Esophagus muscularis mucosa (tissue), 4 donors: ENCODE measurements at places on chromosomes 3 and 15.

GRCh38 chr15:80709542-80709941 is 14.4 kb downstream of the ABHD17C start:
- no peak for DNase-seq

GRCh38 chr3:110859993-110860392 is 211.6 kb upstream of the NECTIN3 start:
- no peak for DNase-seq

- no peak for DNase-seq
Measured at GRCh38 chr3:9201955-9202354, 47.5 kb downstream of the SRGAP3 start.

GRCh38 chr3:51716805-51717204 is 9.9 kb downstream of the GRM2 start:
- DNase-seq: no peak

DNA sequence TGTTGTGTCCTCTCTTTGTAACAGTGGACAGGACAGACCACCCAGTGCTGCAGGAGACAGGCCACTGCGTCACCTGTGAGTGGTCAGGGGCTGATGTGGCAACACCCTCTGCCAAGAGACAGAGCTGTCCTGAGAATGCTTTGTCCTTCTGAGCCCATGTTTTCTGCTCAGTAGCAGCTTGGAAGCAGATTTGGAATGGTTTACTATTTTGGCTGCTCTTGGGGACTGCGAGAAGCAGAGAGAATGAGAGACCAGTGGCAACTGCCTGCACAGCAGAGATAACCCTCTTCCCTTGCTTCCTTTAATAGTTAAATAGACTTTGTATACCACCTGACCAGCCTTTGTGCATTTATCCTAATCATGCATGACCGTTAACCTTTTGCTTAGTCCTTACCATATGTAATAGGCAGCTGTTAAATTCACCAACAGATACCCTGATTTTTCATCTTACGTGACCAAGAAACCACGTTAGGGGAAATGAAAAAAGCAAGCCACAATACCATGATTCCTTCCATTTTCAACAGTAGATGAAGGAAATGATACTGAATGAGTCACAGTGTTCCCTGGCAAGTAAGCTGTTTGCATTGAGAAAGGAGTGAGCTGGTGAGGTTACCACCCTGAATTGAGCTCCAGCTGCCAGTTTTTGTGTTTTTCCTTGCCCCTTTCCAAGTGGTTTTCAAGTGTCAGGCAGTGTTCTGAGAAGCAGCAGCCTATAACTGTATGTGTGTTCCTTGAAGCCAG is 35.5 kb downstream of the B3GALNT1 start:
- DNase-seq: no peak

- DNase-seq: no peak
Measured at GRCh38 chr15:28868744-28869345, 16.9 kb upstream of the APBA2 start.

- no peak for DNase-seq
Measured at GRCh38 chr15:73993211-73993994, 1.1 kb upstream of the PML start.

DNA sequence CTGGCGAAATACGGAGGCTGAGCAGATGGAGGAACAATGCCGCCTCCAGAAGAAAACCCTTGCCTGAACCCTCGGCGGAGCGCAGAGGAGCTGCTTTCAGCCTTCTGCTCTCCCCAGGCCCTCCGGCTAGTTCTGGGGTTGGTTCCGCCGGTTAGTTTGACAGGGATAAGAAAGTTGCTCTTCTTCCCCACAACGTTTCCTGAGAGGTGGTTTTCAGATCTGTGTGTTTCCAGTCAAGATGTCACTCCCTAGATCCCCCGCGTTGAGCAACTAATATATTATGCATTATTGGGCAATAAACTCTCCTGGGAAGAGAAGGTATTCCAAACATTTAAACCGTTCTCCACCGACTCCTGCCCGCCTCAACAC is 551 bp downstream of the NLGN1 start:
- no peak for DNase-seq

DNA sequence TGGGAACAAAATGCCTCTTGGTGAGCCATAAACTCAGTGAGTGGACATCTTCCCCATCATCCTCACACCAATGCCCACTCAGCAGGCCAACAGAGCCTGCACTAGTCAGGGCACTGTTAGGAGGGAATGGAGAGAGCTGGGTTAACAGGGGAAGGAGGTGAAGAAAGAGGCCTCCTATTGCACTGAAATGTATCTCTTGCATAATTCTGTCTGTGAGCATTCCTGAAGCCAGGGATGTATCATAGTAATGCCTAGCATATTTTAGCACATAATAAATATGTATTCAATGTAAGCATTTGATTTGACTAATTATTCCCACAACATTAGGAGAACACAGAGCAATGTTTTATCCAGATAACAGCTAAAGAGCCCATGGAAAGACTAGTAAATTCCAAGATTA is 81.2 kb downstream of the ANO10 start:
- DNase-seq: no peak

DNA sequence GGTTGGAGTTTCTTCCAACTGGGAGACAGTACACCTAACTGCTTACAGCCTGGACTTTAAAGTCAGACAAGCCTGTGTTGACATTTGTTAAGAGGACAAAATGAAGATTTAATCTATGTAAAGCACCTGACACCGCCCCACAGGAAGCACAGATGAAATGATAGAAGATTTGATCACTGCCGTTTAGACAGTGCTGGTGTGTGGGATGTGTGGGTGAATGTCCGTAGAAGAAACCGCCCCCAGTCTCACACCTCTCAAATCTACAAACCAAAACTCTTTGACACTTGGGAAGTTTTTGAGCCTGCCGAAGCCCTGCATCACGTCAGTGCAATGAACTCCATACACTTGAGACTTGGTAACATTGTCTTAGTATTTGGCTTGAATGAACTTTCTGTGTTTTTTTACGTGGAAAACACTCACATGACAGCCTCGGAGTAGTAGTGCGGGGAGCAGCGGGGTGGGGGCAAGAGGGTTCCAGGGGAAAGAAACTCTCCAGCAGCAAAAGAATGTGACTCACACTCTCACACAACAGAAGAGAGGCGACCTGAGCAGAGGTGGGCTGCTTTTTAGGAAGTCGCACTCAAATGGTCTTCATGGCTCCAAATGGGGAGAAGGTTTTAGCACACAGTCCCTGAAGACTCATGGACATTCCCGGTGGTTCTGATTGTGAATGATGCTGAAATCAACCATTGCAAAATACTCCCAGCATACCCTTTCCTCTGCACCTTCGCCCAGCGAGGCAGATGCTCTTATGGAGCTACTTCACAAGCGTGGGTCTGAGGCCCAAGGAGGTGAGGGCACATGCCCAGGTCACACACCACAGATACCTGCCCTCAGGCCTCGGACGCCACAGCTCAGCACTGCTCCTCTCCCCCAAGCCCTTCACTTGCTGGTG is 79.2 kb downstream of the SRGAP3 start:
- no peak for DNase-seq

DNA sequence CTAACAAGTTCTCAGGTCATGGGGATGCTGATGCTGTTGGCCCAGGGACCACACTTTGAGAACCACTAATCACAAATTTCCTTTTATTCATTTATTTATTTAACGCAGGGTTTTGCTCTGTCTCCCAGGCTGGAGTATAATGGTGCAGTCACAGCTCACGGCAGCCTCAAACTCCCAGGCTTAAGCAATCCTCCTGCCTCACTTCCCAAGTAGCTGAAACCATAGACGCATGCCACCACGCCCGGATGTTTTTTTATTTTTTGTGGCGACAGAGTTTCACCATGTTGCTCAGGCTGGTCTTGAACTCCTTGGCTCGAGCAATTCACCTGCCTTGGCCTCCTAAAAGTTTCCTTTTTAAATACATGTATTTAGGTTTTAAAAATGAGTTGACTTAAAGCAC is 20.7 kb upstream of the ISLR2 start:
- DNase-seq: no peak

DNA sequence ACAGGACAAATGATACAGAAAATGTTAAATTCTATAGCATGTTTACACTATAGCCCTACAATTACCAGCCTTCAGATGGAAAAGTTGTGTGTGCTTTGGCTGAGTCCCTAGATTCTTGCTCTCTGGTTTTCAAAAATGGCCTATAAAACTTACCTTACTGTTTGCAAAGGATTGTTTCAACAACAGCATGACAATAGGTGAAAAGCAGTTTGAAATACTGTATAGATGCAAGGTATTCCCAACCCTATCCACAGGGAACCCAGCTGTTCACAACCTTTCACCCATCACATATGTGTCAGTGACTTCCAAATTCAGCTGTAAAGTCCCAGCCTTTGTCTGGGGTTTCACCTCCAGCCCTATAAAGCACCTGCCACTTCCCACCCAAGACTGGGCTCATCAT is 97.3 kb downstream of the NEK10 start:
- DNase-seq: no peak

GRCh38 chr3:58691997-58692396 is 25.4 kb upstream of the FAM3D start:
- DNase-seq: no peak

GRCh38 chr3:181279239-181279565 is 289.7 kb upstream of the DNAJC19 start:
- DNase-seq: no peak

- DNase-seq: no peak
Measured at GRCh38 chr3:72794079-72794478, 54.2 kb downstream of the SHQ1 start.

- no peak for DNase-seq
Measured at GRCh38 chr15:62462268-62462667, 297.2 kb upstream of the C2CD4B start.

DNA sequence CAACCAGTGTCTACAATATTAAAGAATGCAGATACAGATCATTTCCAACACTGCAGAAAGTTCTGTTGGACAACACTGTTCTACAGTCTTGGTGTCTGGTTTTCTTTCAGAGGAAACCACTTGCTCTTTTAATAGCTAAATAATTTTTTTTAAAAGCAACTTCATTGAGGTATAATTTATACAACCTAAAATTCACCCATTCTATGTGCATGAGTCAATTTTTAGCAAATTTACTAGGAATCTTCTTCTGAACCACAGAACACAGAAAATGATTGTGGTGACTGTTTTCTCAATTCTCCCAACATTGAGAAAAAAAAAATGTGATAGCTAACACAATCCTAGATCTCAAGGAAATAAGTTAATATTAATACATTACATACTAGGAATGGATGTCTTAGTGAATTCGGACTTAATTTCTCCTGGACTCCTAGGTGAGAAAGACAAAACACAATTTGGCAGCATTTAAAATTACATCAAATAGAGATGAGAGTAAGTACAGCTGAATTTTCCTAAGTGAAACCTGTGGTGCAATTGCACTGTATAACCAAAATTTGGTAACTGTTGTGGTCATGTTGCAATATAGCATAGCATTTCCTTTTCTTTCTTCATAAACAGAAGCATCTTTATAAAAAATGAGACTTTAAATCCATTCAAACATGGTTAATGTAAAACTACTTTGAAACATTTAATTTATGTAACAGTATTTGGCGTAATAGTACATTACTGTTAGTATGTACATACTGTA is 15.3 kb upstream of the PLCL2 start:
- no peak for DNase-seq

DNA sequence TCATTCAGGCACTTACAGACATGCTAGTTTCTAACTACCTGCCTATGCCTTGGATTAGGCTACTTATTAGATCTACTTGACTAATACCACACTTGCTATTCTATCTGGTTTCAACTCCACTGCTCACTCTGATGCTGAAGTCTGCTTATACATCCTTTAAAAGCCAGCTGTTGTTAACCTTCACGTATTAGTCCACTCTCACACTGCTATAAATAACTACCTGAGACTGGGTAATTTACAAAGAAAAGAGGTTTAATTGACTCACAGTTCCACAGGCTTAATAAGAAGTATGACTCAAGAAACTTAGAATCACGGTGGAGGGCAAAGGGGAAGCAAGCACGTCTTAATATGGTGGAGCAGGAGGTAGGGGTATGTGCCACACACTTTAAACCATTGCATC is 47.7 kb upstream of the ANKRD28 start:
- DNase-seq: no peak

GRCh38 chr15:31042751-31043150 is 51.3 kb upstream of the MTMR10 start:
- DNase-seq: no peak

DNA sequence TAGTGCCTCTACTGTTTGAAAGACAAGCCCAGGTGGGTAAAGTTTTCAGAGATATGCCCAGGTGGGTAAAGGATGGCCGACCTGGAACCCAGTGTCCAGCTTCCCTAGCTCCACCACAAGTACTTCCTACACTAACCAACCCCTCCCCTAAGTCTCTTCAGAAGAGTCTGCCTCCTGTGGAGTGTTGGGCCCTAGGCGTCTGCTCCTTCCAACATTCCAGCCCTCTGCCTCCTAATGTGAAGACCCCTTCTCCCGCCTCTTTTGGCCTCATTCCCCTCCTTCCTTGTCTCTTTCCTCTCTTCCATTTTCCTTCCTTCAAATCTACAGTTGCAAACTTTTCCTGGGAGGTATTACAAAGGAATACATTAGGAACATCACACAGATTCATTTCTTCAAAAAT is 38.6 kb downstream of the CNTN3 start:
- DNase-seq: no peak

GRCh38 chr3:127151992-127152650 is 40.8 kb upstream of the PRR23E start:
- DNase-seq: no peak

DNA sequence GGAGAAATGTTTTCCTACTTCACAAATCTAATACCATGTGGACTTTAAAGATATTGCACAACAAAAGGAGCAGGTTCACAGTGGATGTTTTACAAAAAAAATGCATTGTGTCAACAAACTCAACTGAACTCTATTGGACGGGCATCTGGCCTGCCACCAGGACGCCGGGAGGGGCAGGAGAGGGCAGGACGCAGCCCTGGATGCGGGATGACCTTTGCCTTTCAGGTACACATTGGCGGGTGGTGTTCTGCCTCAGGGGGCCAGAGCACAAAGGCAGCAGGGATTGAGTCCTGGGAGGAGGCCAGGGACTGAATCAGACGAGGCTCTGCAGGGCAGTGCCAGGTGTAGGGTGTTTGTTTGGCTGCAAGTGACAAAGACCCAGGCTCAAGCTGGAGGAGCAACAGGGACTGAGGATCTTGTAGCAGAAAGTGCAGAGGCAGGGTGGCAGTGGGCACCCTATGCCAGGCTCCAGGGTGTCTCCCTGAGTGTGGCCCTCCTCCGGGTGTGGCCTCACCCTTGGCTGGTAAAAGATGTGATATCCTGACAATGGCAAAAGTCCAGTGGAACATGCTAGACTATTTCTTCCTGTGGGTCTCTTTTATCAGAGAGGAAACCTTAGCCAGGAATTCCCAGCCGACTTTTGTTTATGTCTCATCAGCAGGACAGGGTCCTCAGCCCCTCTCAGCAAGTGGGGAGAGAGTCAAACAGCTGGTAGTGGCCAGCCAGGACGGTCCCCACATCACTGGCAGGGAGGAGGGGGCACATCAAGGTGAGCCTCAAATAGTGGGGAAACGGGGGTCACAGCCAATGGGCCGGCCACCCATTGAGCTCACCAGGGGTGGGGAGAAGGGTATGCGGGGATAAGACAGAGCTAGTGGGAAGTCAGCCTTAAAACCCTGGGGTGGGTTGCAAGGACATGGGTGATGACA is 29.7 kb upstream of the KLF13 start:
- peak; percentile 75 for DNase-seq

DNA sequence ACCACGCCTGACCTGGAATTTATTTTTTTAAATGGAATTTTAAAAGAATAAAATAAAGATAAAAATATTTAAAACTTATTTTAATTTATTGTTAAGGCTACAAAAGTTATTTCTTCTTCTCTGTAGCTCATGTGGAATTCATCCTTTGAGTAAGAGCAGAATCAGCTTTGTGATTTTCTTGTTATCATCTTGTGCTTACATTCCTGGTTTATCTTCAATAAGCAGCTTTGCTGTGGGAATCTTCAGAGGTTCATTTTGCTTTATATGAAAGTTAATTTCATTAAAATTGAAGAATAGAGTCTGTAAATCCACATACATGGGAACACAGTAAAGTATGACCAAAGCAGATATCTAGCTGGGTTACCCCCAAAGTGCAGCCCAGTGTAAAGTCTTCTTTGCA is 35.4 kb upstream of the ARL8B start:
- DNase-seq: no peak
